ENCODE measurements at places on chromosomes 12 and 14.

DNA sequence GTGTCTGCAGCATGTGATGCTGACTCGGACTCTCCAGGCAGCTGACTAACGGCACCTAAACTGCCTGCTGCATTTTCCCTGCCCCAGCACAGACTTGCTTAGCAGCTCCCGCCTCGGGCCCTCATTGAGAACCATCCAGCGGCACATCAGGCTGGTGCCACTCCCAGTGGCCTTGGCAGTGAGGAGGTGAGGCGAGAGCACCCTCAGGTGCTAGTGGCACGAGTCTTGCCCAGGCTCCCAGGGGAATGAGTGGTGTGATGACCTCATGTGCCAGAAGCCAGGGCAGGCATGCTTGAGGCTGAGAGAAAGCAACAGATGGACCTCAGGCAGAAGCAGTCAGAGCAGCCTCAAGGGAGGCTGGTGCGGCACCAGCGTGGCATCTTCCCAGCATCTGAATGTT is 60.2 kb downstream of the PRKCH start:
- DNase-seq, result no peak

DNA sequence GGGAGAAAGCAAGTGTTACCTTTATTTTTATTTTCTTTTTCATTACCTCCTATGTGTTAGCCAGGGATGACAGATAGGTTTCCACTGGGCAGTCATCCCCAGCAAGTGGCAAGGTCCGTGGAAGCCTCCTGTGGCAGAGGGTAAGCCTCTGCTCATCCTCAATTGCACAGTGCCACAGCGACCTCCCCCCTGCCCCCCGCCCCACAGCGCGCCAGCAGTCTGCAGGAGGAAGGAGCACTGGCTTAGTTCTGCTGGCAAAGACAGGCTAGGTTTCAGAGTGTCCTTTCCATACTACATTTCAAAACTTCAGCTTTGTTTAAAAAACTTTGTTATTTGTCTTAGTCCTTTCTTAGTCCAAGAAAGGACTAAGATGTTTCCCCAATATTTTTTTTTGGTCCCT is 194.7 kb downstream of the EXOC5 start:
- DNase-seq, result no peak

DNA sequence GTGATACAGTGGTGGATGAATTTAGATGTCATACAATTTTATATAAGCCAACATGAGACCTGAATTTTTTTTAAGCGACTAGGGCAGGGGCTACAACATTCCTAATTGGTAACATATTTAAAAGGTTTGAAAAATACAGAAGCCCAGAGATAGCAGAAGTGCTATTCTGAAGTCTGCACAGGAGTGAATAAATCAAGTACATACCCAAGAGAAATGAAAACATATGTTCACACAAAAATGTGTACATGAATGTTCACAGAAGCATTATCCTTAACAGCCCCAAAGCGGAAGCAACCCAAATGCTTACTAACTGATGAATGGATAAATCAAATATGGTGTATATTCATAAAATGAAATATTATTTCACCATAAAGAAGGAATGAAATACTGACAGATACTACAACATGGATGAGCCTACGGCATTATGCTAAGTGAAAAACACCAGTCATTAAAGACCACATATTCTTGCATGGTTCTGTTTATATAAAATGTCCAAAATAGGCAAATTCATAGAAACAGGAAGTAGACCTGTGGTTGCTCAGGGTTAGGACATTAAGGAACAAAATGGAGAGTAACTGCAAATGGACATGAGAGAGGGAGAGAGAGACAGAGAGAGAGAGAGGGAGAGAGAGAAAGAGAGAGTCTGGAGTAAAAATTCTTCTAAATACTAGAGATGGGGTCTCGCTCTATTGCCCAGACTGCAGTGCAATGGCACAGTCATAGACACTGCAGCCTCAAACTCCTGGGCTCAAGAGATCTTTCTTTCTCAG is 28.0 kb upstream of the GXYLT1 start:
- no peak for DNase-seq

DNA sequence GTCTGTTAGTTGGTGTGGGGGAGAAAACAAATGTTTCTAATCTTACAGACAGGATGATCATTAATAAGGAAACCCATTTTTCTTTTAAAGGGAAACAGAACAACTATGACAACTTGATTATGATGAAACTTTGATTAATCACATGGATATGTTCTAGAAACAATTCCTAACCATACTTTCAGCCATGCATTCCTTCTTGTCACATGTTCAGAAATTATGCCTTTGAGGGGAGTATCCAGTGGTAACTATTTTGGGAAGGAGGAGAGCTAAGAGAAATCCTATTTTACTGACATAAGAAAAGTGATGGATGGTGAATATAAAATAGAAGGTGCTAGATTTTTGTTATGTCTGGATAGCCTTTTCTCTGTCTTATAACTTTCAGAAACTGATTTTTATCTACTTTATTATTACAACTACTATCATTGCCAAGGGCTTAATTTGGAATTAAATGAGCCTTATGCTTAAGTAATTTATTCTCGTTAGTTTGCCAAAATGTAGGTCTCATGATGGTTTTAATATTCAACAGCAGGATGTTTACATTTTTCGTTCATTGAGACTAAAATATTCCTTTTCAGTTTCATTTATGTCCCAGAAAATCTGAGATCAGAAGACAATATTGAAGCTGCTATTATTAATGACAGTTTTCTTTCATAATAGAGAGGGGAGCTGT is 200.1 kb downstream of the TMTC2 start:
- no peak for DNase-seq

GRCh38 chr14:59265808-59266207 is 77.3 kb downstream of the DAAM1 start:
- DNase-seq, result no peak
